LHCN-M2 (cell line): ENCODE measurements at places on chromosomes 3 and 15. TPM values are rescaled to one million over a fixed set of nuclear protein-coding genes. Genes with fewer than 3 reads are reported as not detected.

DNA sequence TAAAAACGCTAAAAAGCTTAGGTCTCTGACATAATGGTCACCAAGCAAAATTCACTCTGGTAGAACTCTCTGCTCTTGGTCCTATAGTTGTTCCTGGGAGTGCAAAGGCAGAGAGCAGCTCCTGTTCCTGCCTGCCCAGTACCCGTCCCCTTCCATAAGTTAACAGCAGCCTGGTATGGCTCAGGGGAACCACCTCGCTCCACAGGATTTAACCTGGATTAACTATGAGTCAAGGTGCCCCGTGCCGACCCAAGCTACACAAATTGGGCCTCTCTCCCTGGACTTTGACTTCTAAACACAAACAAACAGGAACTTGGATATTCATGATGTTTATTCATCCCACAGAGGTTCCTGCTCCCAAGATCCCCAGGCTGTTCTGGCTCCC, 32.1 kb downstream of the SCAP start:
- DNase-seq: no peak

- peak; percentile 93 for DNase-seq
Measured at GRCh38 chr15:75661100-75661755, 13.5 kb downstream of the SNX33 start.

DNA sequence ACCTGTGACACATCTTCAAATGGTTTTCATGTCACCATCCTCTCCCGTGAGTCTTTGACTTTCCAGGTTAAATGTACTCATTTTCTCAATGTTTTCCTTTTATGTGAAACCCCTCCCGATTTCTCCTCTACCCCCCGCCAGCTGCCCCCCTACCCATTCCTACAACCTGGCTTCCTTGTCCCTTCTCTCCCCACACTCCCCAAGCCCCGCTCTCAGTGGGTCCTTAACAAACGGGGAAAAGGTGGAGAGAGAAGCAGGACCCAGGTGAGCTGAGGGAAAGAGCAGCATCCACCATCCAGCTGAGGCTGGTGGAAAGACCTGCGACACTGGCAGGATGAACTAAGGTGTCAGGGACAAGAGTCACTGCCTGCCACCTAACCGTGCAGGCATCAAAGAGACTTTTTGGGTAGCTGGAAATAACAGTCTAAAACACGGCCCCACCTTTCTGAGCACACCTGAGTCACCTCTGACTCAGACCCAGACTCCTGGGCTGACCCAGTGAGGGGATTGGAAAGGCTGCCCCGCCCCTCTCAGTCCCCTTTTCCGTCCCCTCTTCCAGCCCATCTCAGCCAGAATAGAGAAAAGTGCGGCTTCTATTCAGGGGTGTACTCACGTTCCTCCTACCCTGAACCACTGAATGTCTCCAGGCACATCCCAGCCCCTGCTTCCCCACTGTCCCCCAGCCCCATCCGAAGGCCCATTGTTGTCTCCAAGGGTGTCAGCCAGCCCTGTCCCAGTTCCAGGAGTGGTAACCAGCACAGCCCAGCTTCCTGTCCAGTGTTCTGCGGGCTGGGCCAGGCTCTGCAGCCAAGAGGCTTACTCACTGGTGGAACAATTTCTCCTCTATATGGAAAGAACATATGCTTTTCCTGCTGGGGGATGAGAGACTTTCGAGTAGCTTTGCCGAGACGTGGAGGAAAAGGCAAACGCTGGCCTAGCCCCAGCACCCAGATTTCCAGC, 20.4 kb downstream of the ISG20 start:
- DNase-seq: no peak

MLF1 gene
- 10.7 and 11.5 TPM in 2 replicates for total RNA-seq
